EH (cell line): ENCODE measurements at places on chromosomes 5 and 9.

GRCh38 chr9:95024097-95024671 is 293.3 kb downstream of the FANCC start:
- DNase-seq: peak; percentile 66

GRCh38 chr9:7976856-7977255 is 177.3 kb upstream of the DMAC1 start:
- no peak for DNase-seq

DNA sequence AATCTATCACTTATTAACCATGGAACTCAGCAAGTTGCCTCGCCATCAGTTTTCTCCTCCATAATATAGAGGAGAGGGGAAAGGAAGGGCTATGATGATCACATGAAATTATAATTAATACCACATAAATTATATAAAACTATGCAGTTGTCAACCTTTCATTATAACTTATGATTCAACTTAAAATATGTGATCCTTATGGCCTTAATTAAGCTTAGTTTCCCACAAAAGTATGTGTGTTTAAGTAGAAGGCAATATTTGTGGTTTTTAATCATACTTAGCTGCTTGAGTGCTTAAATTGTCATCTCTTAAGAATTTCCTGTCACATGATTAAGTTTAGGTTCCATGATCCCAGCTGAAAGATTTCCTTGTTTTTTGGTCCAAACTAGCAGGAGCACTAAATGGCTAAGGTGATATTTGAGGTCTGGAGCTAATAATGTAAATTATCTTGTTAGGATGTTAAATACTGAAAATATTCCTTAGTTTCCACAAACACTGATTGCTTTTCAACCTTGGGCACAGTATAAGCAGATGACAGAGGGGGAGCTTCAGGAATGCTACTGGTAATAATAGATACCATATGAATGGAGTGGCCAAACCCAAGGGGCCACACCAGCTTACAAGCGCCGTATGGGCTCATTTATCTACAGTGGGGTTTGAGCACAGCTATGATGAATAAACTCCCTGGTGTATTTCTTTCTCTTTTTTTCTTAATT is 26.4 kb upstream of the F2R start:
- DNase-seq: peak; percentile 97

DNA sequence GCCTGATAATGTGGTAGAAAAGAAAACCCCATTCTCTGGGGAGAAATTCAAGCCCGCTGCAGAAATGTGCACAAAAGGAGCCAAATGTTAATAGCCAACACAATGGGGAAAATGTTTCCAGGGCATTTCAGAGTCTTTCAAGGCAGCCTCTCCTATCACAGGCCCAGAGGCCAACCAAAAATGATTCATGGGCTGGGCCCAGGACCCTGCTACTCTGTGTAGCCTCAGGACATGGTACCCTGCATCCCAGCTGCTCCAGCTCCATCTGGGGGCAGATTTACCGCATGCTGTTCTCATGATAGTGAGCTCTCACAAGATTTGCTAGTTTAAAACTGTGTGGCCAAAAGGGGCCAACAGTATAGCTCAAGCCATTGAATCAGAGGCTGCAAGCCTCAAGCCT is 41.1 kb downstream of the RAPGEF6 start:
- DNase-seq: no peak

DNA sequence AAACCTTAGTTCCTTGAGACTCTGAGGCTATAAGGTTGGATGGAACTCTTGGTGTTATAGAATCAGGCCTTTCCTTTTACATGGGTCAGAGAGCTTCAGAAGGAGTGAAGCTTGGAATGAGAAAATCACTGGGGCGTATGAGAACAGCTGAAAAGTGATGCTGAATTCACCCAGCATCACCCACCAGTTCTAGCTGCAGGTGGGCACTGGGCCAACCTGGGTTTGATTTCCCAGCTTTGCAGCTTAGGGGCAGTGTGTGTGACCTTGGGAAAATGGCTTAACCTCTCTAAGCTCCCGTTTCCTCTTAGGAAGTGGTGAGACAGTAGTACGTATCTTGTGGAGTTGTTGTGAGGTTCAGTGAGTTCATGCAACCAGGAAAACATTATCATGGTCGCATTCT is 10.7 kb downstream of the PCDH12 start:
- no peak for DNase-seq
